ENCODE measurements at places on chromosomes 13 and 19.

DNA sequence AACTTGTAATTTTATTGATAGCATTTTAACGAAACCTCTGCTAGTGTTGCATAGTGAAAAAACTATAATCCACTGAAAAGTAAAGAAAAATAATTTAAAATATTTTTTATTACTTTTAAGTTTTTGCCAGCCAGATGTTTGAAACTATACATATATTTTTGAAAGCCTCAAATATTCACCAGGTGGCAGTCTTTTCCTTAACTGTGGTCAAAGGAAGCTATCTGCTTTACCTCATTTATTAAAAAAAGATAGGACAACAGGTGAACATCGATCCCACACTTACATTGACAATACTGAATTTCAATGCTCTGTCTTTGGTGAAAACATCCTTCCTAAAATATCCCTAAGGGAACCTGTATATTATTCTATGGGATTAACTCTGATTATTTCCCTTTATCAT lies 100.5 kb downstream of the TRPC4 start:
- peak; percentile 5 for DNase-seq

GRCh38 chr19:49890349-49891311 lies 6.1 kb downstream of the IL4I1 start:
- DNase-seq, result peak; percentile 55

GRCh38 chr19:37698216-37698615 lies 21.3 kb downstream of the ZNF607 start:
- DNase-seq, result no peak

DNA sequence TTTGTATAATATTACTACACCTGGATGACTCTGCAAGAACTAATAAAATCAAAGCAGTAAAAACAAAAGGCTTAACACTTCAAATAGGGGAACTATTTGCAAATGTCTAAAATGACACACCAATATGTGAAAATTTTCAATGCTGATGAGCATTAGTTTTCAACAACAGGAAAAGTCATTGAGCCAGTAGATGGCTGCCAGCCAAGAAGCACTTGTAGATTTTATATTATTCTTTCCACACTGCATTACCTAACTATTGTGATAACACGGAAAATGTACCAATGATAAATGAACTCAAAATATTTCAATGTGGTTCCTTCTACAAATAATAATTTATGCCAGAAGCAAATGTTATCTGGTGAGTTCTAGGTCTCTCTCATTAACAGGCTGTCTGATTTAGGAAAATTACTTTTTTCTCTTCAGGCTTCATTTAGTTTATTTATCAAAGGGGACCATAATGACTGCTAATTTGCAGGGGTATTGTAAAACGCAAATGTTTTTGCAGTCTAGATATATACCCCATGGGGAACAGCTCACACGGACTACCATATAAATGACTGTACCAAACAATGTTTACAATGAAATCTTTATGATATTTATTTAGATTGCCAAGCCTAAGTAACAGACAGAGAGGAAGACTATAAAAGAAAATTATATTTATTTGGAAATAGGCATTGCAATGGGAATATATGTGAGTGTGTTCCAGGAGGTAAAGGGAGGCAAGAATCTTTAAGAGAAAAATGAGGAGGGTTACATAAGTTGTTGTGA lies 407.8 kb downstream of the LIG4 start:
- peak; percentile 74 for DNase-seq

- peak; percentile 53 for DNase-seq
Measured at GRCh38 chr13:110108348-110109139, 198.4 kb downstream of the COL4A1 start.

GRCh38 chr13:109012115-109012514 lies 382.7 kb downstream of the MYO16 start:
- DNase-seq, result no peak

DNA sequence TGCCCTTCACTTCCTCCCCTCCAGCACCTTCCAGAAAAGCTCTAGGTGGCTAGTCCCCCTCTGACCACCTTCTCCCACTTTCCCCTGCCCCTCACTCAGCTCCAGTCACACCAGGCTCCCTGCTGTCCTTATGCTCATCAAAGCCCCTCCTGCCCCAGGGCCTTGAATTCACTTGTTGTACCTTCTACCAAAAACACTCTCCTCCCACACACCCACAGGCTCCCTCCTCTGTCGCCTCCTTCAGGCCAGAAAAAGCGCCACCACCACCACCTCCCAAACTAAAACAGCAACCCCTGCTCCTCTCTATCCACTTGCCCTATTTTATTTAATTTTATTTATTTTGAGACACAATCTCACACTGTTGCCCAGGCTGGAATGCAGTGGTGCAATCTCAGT lies 4.8 kb upstream of the CEACAM16 start:
- no peak for DNase-seq

DNA sequence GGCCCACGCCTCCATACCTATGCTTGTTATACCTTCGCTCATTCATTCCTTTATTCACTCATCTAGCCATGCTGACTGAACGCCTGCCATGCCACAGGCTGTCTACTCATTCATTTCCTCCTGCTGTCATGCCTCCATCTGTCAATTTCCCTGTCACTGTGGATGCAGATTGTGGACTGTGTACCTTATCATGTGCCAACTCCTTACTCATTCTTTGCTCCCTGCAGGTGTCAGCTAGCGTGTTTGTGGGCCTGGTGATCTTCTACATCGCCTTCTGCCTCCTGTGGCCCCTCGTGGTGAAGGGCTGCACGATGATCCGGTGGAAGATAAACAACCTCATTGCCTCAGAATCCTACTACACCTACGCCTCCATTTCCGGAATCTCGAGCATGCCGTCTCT lies 4.1 kb upstream of the PSMD8 start:
- DNase-seq, result no peak

DNA sequence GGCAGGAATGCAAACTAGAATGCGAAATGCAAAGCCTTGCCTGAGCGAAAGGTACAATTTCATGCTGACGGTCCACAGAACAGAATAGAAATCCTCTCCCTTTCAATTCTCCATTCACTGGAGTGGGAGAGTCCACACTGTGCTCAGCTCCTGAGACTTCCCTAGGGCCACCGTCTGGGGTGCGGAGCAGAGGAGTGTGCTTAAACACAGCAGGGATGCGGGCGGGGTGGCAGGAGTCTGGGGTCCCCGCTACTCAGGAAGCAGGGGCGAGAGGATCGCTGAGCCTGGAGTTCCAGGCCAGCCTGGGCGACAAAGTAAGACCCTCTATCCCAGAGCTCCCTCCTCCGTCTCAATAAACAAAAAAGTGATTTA lies 552 bp upstream of the ZNF816 start:
- no peak for DNase-seq

GRCh38 chr19:32652894-32653598 lies 21.9 kb downstream of the ANKRD27 start:
- DNase-seq, result no peak

GRCh38 chr19:29531458-29532025 lies 5.7 kb downstream of the VSTM2B start:
- no peak for DNase-seq

DNA sequence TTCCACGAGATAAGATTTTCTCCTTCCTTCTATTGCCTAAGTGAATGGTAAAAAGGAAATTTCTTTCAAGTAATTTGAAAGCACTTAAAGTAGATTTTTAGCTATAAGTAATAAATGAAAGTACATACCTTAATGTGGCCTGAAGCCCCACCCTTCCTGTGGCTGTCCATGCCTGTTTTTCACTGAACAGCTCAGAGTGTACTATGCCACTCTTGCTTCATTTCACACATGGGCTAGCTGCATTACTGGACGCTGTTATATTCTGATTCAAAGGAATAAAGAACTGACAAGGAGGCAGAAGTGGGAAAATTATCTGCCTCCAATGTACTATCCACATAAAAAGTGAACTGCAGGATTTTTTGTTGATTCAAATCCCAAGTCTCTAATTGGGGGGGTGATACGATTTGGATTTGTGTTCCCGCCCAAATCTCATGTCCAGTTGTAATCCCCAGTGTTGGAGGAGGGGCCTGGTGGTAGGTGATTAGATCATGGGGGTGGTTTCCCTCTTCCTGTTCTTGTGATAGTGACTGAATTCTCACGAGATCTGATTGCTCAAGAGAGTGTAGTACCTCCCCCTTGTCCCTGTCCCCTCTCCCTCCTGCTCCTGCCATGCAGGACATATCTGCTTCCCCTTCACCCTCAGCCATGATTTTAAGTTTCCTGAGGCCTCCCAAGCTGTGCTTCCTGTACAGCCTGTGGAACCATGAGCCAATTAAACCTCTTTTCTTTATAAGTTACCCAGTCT lies 154.7 kb upstream of the SGCG start:
- no peak for DNase-seq

DNA sequence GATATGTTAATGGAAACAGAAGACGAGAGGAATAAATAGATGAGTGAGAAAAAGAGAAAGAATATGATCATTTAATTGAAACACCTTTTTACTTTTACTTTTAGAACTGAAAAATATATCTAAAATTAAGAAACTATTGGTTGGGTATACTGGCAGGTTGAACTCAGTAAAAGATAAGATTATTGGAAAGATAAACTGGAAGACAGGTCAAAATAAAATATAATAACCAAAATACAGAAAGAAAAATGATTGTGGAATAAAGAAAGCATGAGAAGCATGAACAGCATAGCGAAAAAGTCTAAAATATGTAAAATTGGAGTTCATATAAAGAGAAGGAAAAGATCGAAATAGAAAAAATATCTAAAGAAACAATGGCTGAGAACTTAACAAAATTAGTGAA lies 242.2 kb upstream of the MIR17HG start:
- no peak for DNase-seq

DNA sequence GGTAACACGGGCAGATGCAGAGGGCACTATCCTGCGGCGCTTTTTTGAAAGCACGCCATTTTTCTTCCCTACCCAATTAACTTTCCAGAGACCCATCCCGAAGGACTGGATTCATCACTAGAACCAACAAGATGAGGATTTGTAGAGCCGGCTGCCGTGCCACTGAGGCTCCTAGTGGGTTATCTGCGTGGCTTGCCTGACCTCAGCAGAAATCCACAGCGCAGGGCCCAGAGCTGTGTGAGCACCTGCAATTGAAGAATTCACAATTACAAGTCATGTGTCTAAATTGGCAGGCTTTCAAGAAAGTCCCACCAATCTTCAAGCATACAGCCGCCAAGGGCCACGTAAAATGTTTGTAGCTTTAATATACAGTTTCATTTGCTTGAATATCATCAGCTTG lies 75.5 kb downstream of the ALOX5AP start:
- no peak for DNase-seq

DNA sequence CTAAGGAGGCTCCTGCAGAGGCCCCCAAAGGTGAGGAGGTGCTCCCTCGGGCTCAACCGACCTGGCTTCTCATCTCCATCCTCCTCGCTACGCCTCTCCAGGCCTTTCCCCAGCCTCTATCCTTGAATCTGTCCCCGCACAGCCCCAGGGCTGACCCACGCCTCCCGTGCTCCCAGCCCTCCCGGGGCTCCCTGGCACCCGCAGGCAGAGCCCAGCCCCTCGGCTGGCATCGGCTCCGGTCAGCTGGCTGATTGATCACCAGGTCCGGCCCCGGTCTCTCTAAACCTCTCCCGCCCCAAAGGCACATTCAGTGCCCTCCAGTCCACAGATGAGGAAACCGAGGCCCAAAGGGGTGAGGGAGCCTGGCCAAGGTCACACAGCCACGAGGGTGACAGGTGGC lies 2.5 kb downstream of the MYBPC2 start:
- DNase-seq, result no peak

GRCh38 chr19:13093407-13094105 lies 9.1 kb downstream of the LYL1 start:
- DNase-seq, result peak; percentile 86

- no peak for DNase-seq
Measured at GRCh38 chr13:98710521-98710920, 42.0 kb downstream of the SLC15A1 start.

GRCh38 chr19:45729800-45730290 lies 851 bp downstream of the FBXO46 start:
- no peak for DNase-seq

DNA sequence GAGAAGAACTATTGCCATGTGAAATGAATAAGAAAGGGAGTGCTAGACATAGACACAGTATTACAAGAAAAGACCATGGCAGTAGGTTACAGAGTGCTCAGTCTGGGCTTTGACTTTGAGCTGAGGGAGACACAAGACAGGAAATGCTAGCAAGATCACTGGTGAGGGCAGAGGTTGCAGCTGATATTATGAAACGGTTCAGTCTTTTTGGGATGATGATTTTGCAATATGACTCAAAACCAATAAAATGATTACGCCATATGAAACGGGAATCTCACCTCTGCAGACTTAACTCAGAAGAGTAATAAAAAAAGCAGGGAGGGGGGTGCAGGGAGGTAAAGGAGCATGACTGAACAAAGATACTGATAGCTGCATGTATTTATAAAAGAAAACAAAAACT lies 123.1 kb downstream of the RBM26 start:
- DNase-seq, result no peak
